ENCODE measurements at places on chromosomes 11 and 22. TPM values are rescaled to one million over a fixed set of nuclear protein-coding genes. Genes with fewer than 3 reads are reported as not detected.

The CDC42EP2 gene
- total RNA-seq = 1.7 TPM

The SPDYC gene
- total RNA-seq = not detected

The IL10RA gene
- 83.6 TPM for total RNA-seq

DNA sequence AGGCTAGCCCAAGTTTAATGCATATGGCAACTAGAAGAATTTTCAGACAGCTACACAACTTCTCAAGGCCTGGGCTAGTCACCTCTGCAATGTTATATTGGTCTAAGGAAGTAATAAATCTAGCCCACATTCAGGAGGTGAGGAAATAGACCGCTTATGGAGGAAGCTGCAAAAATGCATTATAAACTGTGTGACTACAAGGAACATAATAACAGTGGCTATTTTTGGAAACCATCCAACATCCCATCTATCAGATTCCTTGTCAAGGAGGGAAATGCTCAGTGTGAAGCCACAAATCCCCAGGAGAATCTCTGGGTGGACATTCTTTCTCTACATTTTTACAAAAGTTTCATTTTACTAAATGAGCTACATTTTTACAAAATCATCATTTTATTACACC is 76.1 kb downstream of the BBOX1 start:
- no peaks in the 10 kb centered on the region for H3K4me1 ChIP-seq
- H3K4me3 ChIP-seq = no peak overlapping the region
- no peak for DNase-seq
- H3K27me3 ChIP-seq = no peaks in the 10 kb centered on the region
- H3K36me3 ChIP-seq = no peaks in the 10 kb centered on the region

- H3K27ac ChIP-seq = no peak overlapping the region
- H3K4me1 ChIP-seq = no peaks in the 10 kb centered on the region
- H3K36me3 ChIP-seq = no peaks in the 10 kb centered on the region
- H3K4me3 ChIP-seq = no peak overlapping the region
Observed at GRCh38 chr11:22084056-22084455, 108.8 kb upstream of the ANO5 start.

DNA sequence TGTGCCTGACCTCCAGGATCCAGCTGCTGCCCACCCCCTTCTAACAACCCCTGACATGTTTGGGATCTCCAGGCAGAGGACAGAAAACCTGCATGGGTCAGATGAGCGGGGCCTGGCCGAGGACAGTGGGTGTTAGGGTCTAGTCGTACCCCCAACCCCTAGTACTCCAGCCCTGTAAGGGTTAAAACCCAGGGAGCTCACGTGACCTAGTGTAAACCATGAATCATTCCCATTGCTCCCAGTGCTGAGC is 89.1 kb upstream of the CRYBB3 start:
- H3K27ac ChIP-seq = peak overlapping the region; percentile 8
- no peaks in the 10 kb centered on the region for H3K36me3 ChIP-seq
- H3K27me3 ChIP-seq = no peaks in the 10 kb centered on the region
- peak overlapping the region; percentile 88 for H3K4me3 ChIP-seq

GRCh38 chr22:27231266-27231665 is 570.3 kb downstream of the MN1 start:
- no peak for DNase-seq
- no peaks in the 10 kb centered on the region for H3K36me3 ChIP-seq
- H3K27me3 ChIP-seq = peaks cover 20% of the 10 kb centered on the region

GRCh38 chr11:8709002-8709672 is 26.5 kb downstream of the RPL27A start:
- no peaks in the 10 kb centered on the region for H3K4me1 ChIP-seq
- no peaks in the 10 kb centered on the region for H3K27me3 ChIP-seq
- H3K27ac ChIP-seq = no peak overlapping the region

DNA sequence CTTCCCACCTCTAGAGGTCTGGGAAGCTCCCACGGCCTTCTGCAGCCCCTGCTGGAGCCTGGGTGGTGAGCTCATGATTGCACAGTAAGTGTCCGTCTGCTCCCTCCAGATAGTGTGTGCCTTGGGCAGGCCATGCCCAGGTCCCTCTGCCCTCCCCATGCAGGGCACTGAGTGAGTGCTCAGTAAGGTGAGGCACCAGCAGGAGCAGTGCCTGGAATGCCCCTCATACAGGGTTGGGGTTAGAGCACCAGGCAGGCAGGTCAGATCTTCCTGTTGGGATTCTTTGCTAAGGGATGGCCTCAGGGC is 50.3 kb downstream of the NAT10 start:
- H3K27me3 ChIP-seq = no peaks in the 10 kb centered on the region
- H3K4me3 ChIP-seq = no peak overlapping the region
- H3K36me3 ChIP-seq = peaks cover 5% of the 10 kb centered on the region
- H3K27ac ChIP-seq = no peak overlapping the region

- DNase-seq = no peak
- H3K36me3 ChIP-seq = no peaks in the 10 kb centered on the region
- peaks cover 27% of the 10 kb centered on the region for H3K27me3 ChIP-seq
- no peak overlapping the region for H3K27ac ChIP-seq
- H3K4me1 ChIP-seq = no peaks in the 10 kb centered on the region
- H3K4me3 ChIP-seq = peak overlapping the region; percentile 25
Observed at GRCh38 chr22:41915786-41916493, 1.1 kb upstream of the SHISA8 start.

All from natural killer cell treated with Interleukin-12 subunit alpha and Interleukin-12 subunit beta and Interleukin-15 and Interleukin-18, amount 100 ng/mL, for 72 hours (primary cell).